MG63 (cell line): ENCODE measurements at places on chromosomes 13 and 19. TPM values are rescaled to one million over a fixed set of nuclear protein-coding genes. Genes with fewer than 3 reads are reported as not detected.

DNA sequence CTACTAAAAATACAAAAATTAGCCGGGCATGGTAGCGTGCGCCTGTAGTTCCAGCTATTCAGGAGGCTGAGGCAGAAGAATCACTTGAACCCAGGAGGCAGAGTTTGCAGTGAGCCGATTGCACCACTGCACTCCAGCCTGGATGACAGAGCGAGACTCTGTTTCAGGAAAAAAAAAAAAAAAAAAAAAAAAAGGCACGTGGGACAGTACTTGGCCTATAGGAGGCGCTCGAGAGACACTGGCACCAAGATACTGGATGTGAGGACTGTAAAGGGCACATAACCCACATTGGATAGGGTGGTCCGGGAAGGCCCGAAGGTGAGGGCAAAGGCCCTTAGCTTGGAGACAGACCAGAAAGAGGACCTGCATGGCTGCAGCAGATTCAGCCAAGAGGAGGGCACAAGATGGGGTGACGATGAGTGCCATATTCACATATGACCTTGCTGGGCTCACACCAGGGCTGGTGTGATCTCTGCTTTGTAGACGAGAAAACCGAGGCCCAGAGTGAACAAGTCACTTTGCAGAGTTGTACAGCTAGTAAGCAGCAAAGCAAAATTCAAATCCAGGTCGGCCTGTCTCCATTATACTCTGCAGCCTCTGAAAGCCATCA is 89.4 kb downstream of the DPF1 start:
- DNase-seq = peak; percentile 29

DNA sequence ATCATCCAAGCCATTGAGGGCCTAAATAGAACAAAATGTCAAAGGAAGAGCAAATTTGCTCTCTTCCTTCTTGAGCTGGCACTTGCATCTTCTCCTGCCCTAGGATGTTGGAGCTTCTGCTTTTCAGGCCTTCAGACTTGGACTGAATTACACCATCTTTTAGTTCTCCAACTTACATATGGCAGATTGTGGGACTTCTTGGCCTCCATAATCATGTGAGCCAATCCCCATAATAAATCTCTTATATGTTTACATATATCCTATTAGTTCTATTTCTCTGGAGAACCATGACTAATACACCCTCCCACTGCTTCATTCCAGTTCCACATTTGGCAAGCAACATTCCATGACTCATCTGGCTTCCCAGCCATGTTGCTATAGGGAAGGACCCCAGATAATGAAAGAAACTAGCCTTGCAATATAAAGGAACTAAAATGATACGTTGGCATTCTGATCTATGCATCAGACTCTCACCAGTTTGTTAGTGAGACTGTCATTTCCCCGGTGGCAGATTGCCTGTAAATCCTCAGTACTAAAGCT is 11.0 kb upstream of the ACOD1 start:
- DNase-seq = peak; percentile 85

GRCh38 chr13:63446329-63446728 is 2030.7 kb upstream of the PCDH20 start:
- no peak for DNase-seq

NALCN gene
- total RNA-seq = 0.49 TPM in 1 of 2 replicates, not detected in the other

DNA sequence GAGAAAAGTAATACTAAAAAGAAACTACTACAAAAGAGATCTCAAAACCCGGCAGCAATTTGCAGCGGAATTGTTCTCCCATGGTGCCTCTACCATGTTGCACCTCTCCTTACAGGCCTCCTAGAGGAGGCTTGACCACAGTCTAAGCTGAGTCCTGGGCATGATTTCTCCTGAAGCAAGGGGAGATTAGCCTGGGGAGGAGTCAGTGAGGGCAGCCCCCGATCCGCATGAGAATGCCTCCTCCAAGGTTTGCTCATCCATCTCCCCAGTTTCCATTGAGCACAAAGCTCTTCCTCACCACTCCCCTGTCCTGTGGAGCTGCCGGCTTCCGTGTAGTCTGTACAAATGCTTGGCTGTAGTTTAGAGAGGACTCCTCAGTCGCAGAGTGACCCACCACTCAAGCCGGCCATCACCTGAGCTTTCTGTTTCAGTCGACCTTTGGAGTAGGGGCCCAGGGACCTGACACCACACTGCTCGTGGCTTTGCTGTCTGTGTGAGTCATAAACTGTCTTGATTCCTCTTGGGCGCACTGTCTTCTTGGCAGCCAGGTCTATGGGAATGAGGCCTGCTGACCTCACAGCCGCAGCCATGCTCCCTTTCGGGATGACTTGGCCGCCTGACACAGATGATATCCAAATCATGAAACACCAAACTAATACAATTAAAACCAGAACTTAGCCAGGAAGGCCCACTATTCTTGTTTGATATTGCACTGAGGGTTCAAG is 72.3 kb downstream of the C1QTNF9 start:
- DNase-seq = peak; percentile 87

DNA sequence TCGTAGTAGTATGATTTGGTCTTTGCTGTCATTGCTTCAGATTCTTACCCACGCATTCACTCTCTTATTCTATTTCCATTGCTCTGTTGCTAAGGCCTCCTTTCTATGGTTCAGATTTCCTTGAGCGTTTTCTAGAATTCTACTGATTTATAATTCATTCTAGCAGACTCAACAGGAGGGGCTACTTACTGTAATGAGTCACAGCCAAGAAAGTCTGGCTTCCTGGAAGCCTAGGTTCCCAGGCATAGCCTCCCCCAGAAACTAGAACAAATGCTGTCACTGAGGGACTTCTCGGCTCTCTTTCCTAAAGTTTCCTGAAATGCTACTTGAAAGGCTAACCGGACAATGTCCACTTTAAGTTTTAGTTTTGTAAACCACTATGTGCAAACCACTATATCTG is 47.7 kb upstream of the SPATA13 start:
- no peak for DNase-seq

DNA sequence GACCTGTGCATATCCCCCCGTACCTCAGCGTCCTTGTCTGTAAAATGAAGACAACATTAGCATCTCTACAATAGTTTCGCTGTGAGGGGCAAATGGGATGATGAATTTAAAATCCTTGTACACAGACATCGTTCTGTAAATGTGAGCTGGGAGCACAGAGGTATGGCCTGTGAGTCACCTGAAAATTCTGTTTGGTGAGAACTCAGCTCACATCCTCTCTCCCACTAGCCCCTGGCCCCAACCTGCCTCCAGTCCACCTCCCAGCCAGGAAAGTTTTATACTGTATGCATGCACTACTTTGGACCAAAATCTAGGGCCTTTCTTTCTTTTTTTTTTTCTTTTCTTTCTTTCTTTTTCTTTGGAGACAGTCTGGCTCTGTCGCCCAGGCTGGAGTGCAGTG is 8.7 kb upstream of the IZUMO2 start:
- no peak for DNase-seq

LIM2 gene
- total RNA-seq = not detected in 2 replicates

GRCh38 chr13:41678249-41678648 is 220.9 kb downstream of the RGCC start:
- peak; percentile 21 for DNase-seq

NCR1 gene
- not detected in 2 replicates for total RNA-seq

SLC6A16 gene
- total RNA-seq = not detected in 2 replicates

RNF225 gene
- 6.6 TPM in 1 of 2 replicates, not detected in the other for total RNA-seq
